MV-4-11 (cell line): ENCODE measurements at places on chromosomes 4 and X.

DNA sequence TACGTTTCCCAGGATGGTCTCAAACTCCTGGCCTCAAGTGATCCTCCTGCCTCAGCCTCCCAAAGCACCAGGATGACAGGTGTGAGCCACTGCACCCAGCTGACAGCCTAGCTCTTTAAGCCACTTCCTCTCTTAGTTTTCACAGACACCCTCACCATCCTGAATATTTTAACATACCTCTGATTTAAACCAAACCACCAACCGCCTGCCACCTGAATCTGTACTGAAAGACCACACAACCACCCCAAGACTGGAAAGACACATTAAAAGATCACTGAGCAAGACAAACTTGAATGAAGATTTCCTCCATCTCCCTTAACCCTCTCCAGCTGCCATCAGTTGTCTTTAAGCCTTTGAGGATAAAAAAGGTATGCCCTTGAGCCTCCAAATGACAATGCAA is 110.6 kb downstream of the SH3KBP1 start:
- peak; percentile 28 for DNase-seq

- no peak for DNase-seq
Observed at GRCh38 chr4:54487491-54487890, 170.3 kb upstream of the KIT start.

DNA sequence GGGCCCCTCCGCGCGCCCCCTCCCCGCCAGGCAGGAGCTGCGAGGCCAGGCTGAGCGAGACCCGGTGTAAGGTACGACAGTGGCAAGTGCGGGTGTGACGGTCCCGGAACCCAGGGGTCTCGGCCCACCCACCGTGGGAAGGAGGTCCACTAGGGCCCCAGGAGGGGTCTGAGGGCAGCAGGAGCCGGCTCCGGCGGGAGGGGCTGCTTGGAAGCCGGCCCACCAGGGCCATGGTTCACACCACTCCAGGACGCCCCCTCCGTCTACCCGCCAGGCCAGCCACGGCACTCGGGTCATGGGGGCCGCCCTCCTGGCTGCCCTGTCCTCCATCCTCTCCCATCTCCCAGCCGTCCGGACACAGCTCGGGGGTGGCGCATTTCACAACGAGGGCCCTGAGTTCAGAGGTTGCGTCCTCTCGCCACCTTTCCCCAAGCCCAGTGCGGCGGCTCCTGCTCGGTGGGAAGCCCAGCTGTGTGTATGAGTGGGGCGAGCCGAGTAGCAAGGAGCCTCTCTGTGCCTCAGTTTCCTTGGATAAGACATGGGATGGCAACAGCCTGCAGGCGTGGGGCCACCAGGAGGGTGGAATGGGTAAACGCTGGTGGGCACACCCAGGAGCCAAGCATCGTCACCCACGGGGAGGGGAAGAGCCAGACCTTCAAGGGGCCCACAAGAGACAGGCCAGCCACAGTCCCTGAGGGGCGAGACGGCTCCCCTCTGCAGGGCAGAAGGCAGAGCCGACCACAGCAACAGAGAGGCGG is 81.3 kb downstream of the FAM53A start:
- no peak for DNase-seq

DNA sequence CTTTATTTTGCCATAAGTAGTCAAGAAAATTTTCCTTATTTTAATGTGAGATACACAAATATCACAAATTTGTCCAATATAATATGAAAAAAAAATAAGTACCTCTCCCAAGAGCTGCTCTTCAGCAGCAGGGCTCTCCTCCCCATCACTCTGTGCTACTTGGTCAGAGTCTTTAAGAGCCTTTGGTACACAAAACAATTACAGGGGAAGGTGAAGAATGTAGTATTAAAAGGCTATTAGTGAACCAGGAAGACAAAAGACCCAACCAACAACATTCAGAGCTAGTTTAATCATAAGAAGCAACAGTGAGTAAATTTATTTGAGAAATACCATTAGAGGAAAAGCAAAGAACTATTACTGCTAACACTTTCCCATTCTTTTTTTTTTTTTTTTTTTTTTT is 29.4 kb downstream of the SEC31A start:
- no peak for DNase-seq

- DNase-seq: no peak
Observed at GRCh38 chr4:70842761-70843435, 3.2 kb upstream of the GRSF1 start.

GRCh38 chr4:103032574-103032973 is 13.1 kb upstream of the SLC9B1 start:
- peak; percentile 51 for DNase-seq

DNA sequence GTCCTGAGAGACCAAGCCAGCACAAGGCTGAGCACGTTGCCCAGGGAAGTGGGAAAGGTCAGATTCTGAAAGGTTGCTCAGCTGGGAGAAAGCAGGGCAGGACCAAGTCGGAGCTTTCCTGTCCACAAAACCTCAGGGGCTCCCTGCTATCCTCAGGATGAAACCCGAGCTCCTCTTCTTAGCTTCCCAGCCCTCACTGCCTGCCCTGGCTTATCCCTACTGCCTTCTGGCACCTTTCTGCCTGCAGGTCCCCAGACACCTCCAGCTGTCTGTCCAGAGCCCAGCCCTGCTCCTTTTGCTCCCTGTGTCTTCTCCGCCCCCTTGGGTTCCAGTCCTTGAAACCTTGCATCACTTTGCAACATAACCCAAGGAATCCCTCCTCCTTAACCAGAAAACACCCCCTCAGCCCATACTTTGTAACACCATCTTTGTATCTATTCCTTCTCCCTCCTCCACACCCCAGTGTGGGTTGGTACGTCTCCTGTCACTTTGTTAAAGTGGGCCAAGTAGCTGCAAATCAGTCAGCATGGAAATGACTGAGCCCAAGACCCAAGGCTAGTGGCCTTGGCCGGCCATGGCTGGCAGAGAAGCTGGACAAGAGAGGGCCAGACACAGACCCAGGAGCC is 20.0 kb upstream of the PRRG3 start:
- no peak for DNase-seq

- DNase-seq: no peak
Observed at GRCh38 chrX:20585782-20586181, 319.1 kb upstream of the RPS6KA3 start.

GRCh38 chr4:158259955-158260575 is 49.8 kb downstream of the TMEM144 start:
- no peak for DNase-seq

DNA sequence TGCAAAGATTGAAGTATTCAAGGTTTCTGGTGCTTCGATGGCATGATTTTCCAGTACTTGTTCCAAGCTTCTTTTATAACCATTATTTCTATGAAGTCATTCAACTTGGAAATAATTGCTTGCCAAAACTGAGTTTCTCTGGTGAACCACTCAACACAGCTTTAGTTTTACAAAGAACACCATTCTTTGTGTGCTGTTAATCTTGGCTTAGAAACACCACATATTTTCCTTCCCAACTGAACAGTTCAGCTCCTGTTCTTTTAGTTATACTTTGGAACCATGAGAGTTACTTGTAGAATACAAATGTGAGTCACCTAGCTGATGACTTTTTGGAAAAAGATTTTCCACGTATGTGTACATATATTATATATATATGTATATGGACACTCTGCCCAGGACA is 32.7 kb downstream of the TMEM47 start:
- DNase-seq: no peak

DNA sequence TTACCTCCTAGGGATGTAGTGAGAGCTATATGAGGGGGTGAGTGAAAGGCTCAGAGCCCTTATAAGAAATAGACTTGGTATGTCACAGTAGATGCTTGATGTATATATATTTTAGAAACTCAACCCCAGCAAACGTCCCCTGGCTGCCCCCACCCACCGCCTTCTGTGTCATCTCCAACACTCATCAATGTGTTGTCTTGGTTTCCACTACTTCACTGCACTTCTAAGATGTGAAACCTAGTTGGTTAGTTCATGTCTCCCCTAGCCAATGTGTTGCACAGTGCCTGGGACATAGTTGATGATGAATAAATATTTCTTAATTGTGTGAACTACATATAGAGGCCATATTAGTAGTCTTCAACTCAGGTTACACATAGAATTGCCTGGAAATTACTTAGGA is 4.4 kb downstream of the FGFBP2 start:
- no peak for DNase-seq

- peak; percentile 96 for DNase-seq
Observed at GRCh38 chr4:52837716-52838558, 24.2 kb upstream of the RASL11B start.

DNA sequence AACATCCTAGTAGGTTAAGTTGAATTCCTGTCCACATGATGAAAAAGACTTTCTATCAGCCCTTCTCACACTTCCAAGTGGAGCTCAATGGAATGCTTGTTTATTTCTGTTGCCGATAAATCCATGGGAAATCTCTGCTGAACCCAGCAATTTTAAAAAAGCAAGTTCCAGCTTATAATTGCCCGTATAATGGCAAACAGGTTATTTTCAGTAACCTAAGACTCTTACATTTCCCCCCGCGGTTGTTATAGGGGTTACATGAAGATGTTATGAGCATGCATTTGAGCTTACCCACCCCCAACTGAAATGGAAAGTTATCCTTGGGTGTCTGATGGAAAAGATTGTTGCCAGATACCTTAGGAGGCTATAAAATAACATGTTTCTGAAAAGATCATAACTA is 136.2 kb downstream of the PALLD start:
- no peak for DNase-seq

- no peak for DNase-seq
Observed at GRCh38 chr4:4347585-4347984, 39.3 kb upstream of the NSG1 start.

DNA sequence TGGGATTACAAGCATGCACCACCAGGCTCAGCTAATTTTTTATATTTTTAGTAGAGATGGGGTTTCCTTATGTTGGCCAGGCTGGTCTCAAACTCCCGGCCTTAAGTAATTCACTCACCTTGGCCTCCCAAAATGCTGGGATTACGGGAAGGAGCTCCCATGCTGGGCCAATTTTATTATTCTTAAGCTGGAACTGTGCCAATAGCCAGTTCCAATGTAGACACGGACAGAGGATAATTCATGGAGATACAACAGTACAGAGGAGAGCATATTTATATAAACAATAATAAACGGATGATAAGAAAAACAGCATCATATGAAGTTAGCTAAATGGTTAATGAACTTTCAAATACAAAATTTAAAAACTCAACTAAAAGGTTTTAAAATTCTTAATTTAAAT is 87.8 kb downstream of the PPA2 start:
- no peak for DNase-seq

GRCh38 chr4:866761-867390 is 40.9 kb upstream of the CPLX1 start:
- no peak for DNase-seq

DNA sequence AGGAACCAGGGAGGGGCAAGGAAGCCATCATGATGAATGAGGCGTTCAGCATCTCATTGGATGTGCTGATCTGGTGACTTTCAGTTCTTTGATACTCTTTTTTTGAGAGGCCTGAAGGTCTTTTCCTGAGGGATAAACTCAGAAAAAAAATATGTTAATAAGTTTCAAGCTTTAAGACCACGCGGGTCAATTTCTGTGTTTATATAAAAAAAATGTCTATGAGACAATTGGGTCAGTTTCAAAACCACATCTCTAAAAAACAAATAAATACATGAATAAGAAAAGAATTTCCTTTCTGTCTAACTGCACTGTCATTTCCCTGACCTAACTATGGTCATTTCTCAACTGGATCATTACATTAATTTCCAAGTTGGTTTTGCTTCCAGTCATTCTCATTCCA is 62.6 kb downstream of the TRIML1 start:
- DNase-seq: no peak

DNA sequence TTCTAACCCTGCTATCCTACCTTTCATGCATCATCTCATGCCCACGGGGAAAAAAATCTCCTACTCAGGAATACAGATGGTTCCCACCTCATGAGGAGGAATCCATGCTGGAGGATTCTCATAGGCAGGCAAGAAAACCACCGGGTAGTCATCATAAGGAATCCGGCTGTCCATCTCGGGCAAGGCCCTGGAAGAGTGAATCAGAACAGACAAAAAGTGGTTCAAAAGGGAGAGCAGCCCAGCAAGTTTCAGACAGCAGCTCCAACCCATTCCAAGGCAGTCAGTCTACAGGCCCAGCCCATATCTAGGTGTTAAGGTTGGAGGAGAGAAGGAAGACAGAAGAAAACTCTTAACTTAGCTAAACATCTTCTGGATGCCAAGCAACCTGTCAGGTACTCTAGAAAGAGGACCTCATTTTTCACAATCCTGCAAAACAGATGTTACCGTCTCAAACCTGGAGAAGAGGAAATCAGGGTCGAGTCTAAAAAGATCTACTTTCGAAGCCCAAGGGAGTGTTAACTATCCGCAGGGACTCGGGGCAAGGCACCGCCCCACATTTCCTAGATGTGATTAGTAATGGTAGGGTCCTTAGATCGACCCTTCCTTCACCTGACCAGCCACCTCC is 447 bp downstream of the PDZD11 start:
- no peak for DNase-seq

DNA sequence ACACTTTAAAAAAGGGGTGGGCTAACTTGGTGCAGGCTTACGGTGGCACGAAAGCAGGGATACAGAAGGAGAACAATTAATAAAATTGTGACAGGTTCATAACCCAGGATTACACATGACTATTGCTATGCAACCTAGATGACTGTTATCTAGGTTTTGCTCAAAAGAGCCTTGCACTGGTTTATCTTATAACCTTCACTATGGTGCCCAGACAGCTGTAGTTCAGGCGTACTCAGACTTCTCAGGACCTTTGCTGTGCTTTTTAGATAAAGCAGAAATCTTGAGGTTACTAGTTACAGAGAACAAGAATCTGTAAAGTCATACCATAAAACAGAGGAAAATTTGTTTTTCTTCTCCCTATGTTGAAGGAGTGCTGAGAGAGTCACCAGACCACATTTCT is 44.4 kb downstream of the UGT2A3 start:
- DNase-seq: no peak

DNA sequence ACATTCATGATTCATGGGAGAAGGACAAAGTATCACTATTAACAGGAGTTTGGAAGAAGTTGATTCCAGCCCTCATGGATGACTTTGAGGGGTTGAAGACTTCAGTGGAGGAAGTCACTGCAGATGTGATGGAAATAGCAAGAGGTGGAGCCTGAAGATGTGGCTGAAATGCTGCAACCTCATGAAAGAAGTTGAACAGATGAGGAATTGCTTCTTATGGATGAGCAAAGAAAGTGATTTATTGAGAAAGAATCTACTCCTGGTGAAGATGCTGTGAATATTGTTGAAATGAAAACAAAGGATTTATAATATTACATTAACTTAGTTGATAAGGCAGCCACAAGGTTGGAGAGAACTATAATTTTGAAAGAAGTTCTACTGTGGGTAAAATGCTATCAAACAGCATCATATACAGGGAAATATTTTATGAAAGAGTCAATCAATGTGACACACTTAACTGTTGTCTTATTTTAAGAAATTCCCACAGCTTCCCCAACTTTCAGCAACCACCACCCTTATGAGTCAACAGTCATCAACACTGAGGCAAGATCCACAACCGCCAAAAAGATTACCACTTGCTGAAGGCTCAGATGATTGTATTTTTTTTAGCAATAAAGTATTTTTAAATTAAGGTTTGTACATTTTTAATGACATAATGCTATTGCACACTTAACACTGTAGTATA is 302.6 kb downstream of the CBLL2 start:
- peak; percentile 59 for DNase-seq

GRCh38 chr4:80237992-80238391 is 28.5 kb upstream of the FGF5 start:
- no peak for DNase-seq
